ENCODE measurements at places on chromosomes 11 and 22.

GRCh38 chr11:72815110-72815618, 953 bp downstream of the ATG16L2 start:
- DNase-seq, result no peak

DNA sequence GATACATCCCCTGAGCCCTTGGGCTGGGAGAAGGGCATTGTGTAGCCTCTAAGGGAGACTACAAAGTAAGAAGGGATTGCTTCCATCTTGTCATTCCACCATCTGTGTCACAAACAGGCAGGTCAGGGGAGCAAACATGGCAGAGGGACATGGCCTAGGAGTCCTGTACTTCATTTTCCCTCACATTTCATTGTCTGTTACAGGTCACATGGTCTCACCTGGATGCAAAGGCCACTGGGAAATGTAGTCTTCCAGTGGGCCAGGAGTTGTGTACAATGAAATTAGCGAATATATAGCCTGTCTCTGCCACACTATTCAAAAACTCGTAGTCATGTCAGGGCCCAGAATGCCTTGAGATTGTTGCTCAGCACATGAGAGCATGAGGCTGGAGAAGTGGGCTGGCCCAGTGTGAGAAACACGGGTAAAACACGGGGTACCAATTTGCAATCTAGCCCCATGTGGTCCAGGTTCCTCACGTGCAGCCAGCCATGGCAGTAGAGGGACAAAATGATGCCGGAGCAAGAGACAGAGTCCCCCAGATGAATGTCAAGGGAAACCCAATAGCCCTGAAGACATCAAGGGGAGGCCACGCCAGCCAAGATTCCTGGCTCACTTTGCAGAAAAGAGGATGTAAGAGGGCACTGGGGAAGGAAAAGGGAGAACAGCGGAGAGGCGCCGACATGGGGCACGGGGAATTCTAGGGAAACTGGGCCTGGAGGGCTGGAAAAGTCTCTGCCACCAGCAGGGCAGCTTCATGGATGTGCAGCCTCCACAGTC, 47.7 kb upstream of the EMID1 start:
- no peak for DNase-seq

- no peak for DNase-seq
Measured at GRCh38 chr11:111663820-111664219, 61.6 kb downstream of the SIK2 start.

DNA sequence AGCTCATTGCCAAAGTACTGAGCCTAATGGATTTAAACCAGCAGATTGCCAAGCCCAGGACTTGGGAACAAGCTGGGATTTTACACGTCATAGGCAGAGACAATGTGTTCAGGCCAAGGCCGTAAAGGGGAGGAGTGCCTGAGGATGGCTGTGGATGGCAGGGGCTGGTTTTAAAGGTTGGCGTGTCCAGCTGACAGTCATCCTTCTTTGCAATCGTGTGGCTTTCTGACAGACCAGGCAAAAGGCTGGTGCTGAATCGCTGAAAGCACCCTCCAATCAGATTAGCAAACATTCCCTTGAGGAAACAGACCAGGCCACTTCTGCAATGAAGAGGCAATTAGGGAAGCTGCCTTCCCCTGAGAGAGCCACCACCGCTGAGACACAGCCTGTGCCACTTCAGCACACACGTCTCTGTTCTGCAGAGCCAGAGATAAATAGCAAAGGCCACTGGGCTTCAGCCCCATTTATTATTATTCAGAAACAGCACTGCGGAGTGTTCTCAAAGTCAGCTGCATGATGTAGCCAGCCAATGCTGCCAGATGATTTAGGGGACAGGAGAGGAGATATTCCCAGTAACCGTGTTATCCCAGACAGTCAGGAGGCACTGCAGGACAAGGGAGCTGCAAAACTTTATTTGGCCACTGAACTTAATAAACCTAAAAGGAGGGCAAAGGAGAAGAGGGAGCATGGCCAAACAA, 54.2 kb upstream of the CSNK2A3 start:
- DNase-seq, result peak; percentile 77

DNA sequence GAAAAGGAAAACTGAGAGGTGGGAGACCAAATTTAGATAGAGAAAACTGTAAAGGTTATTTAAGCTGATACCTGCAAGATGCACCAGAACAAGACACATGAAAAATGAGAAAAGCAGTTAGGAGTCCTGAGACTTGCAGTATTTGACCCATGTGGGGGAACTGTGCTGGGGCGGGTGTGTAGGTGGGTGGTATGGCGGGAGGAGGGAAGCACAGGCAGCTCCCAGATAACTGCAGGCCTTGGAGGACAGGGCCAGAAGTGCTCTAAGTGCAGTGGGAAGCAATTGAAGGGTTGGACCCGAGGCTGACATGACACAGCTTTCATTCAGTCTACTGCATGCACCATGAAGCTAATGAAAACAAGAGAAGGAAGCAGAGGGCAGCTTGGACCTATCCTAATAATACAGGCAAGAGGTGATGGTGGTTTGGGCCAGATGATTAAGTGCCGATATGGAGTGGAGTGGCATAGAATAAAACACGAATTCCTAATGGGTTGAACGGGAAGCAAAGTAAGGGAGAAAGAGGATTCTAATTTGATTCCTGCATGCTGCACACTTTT, 48.0 kb upstream of the ANO3 start:
- DNase-seq, result no peak

- DNase-seq, result no peak
Measured at GRCh38 chr11:78833237-78833636, 258.6 kb upstream of the NARS2 start.

DNA sequence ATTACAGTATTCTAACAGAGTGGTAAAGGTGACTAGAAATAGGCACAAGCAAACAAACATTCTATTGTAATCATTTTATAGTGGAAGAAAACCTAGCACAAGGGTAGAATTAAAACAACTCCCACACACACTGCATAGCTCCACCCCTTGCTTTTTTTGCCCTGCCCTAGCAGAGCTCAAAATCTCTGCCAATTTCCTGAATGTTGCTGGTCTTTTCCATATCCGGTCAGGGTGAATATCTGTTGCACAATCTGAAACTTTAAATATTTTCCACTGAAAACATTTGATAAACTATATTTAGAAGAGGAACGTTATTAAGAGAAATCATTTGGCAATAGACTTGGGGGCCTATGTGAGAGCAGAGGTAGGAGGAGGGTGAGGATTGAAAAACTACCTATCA, 2.7 kb downstream of the SPA17 start:
- DNase-seq, result no peak

DNA sequence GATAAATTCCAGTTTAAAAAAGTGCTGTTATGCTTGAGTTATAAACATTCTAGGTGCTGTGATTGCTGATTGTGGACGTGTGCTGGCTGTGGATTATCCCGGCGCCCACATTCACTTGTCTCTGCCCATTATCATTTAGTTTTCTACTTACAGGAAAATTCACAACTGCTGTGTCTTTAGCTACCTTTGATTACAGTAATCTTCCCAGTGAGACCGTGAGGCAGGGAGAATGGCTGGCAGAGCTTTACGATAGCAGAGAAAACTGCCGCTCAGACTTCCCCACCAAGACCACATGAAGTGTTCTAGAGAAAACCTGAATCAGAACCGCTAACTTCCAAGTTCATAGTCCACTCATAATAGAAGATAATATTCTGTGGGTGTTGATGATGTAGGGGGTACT, 34.6 kb upstream of the NELL1 start:
- no peak for DNase-seq

DNA sequence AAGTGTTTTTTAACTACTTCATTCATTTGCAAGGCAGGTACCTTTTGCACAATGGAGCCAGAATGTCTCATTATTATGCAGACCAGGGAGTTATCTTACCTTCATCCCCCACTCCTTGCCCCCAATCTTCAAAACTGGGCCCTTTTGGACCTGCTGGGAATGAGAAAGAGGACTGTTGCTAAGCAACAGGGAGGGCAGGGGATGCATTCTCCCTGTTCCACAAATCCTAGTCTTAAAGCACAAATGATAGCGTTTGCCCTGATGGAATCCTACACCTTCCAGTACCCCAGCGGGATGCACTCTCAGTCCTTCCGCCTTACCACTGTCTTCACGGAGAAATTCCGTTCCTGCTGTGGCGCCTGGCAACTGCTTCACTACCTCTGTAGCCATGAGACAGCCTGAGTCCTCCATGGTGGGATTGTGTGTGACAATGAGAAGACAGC, 4.1 kb upstream of the KCNJ1 start:
- no peak for DNase-seq

DNA sequence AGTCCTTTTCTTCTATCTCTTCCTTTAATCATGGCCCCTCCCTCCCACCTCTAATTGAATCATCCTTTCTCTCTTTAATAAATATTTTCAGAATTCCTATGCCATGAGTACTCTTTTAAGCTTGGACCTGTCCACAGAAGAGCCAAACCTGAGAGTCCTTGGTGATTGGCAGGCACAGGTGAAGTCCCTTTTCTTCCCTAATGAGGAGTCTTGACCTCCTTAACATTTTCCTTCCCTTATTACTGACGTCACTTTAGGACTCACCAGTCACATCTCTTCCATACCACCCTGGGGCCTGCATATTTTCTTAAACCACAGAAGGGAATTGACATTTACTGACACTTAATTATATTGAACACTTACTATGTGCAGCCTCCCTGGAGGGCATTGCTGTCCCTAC, 41.0 kb upstream of the RASSF10 start:
- no peak for DNase-seq

GRCh38 chr22:37208401-37209139, 3.7 kb downstream of the SSTR3 start:
- DNase-seq, result no peak

- DNase-seq, result no peak
Measured at GRCh38 chr11:62463121-62463542, 44.3 kb downstream of the SCGB1A1 start.

DNA sequence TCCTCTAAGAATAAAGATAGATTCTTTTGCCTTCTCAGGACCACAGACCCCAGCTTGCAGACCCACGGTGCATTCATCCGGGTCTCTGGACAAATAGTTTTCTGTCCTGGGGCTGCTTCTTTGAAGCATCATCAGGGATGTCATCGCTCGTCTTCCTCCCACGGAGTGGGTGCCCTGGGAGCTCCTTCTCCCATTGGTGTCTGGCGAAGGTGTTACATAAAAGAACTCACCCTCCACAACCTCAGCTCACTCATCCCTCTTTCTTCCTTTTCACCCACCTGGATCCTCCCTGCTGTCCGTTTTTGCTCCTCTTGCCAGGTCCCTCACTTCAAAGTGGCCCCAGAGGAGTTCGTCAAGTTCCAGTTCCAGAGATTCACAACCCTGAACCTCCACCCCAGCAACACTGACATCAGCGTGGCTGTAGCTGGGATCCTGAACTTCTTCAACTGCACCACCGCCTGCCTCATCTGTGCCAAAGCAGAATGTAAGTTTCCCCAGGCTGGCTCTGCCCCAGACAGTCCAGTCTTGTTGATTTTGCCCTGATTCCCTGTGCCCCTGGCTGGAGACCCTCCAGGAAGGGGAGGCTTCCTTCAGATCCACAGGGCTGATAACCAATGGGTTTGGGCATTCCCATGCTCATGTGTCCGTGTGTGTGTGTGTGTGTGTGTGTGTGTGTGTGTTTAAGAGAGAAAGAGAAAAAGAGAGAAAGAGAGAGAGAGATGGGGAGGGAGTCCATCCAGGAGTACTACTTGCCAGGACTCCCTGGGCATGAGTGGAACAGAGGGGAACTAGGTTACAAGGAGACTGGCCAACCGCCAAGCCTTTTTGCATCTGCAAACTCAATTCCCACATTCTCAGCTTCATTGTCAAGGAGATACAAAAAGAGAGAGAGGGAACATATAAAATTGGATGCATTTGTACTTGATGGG, 204.2 kb upstream of the TBCEL start:
- DNase-seq, result no peak

- DNase-seq, result no peak
Measured at GRCh38 chr11:76880314-76880713, 19.6 kb downstream of the ACER3 start.

- no peak for DNase-seq
Measured at GRCh38 chr11:698493-699115, 3.0 kb downstream of the TMEM80 start.

- DNase-seq, result no peak
Measured at GRCh38 chr11:121696177-121696871, 243.6 kb upstream of the SORL1-AS1 start.

DNA sequence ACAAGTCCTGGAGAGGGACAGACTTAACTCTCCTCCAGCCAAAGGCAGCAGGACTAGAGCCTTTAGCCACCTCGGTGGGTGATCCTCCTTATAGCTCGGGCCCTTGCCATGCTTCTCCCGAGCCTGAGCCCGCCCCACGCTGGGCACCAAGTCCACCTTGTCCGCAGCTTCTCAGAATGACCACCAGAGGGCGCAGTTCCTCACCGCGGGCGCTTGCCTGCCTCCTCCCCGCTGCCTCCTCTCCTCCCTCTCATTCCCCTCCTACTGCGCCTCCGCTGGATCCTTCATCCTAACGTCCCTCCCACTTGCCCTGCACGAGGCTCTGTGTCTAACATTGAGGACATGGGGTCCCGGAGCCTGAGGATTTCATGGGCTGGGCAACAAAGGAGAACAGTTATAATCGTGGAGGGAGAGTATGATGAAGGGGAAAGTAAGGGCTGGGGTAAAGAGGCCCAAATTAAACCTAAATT, 11.3 kb upstream of the MOGAT2 start:
- DNase-seq, result peak; percentile 77

DNA sequence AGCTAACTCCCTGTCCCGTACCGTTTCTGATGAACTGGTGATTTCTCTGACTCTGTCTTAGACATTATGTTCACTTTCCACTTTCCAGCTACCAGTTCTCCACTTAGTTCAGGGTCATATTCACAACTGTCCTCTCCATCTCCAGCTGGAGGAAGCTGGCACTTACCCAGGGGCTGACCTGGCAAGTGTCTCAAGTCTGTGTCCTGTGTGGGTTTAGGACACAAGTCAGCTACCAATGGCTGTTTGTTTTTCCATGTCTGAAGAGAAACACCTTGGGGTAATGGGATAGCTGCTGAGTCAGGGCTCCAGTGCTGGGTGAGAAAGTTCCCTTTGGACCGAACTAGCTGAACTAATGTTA, 134.4 kb downstream of the CSNK2A3 start:
- no peak for DNase-seq

GRCh38 chr11:84560206-84560605, 1066.9 kb downstream of the DLG2 start:
- no peak for DNase-seq

GRCh38 chr11:46877580-46877979, 31.5 kb upstream of the CKAP5 start:
- DNase-seq, result no peak

DNA sequence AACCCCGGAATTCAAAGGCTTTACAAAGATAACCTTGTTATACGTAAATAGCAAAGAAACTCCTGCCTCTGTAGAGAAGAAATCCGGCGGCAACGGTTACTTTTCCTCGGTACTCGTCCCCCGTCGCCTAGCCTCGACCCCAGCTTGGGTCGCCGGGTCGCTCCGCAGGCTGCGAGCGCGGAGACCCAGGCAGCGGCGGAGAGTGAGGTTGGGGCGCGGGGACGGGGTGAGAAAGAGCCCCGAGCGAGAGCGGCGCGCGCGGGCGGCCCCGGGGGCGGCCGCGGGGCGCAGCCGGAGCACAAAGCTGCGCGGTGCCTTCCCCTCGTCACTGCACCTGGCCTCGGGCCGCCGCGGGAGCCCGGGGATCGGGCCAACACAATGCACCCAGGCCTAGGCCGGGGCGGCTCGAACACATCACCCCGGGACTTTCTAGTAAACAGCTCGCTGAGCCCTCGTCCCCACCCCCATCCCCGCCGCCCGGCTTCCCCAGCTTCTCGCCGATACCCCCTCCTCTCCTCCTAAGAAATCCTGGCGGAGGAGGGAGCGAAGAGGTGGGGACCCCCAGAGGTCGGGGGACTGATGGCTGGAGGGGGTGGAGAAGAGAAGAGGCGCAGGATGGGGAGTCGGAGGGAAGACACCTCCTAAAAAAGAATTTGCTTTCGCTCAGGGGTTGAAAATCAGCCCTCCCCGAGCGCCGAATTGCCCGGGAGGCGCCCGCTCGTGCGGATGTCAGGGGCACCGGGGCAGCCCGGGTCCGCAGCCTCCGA, 845 bp downstream of the MPPED2 start:
- no peak for DNase-seq
